ENCODE measurements at places on chromosomes 2 and 18. TPM values are rescaled to one million over a fixed set of nuclear protein-coding genes. Genes with fewer than 3 reads are reported as not detected.

DNA sequence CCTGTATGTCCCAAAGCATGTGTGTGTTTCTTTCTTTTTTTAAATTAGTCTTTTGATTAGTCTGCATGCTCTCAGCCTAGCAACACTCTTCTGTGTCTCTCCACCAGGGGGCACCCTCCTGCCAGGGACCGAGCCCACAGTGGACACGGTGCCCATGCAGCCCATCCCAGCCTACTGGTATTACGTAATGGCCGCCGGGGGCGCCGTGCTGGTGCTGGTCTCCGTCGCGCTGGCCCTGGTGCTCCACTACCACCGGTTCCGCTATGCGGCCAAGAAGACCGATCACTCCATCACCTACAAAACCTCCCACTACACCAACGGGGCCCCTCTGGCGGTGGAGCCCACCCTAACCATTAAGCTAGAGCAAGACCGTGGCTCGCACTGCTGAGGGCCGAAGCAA is 93.8 kb downstream of the NRP2 start:
- DNase-seq = no peak
- no peak overlapping the region for H3K4me3 ChIP-seq
- no peaks in the 10 kb centered on the region for H3K4me1 ChIP-seq
- H3K27ac ChIP-seq = no peak overlapping the region

GRCh38 chr2:142786918-142787702 is 90.4 kb upstream of the KYNU start:
- H3K27ac ChIP-seq = no peak overlapping the region
- no peak overlapping the region for H3K4me3 ChIP-seq
- no peaks in the 10 kb centered on the region for H3K4me1 ChIP-seq
- no peaks in the 10 kb centered on the region for H3K27me3 ChIP-seq
- no peak for DNase-seq

DNA sequence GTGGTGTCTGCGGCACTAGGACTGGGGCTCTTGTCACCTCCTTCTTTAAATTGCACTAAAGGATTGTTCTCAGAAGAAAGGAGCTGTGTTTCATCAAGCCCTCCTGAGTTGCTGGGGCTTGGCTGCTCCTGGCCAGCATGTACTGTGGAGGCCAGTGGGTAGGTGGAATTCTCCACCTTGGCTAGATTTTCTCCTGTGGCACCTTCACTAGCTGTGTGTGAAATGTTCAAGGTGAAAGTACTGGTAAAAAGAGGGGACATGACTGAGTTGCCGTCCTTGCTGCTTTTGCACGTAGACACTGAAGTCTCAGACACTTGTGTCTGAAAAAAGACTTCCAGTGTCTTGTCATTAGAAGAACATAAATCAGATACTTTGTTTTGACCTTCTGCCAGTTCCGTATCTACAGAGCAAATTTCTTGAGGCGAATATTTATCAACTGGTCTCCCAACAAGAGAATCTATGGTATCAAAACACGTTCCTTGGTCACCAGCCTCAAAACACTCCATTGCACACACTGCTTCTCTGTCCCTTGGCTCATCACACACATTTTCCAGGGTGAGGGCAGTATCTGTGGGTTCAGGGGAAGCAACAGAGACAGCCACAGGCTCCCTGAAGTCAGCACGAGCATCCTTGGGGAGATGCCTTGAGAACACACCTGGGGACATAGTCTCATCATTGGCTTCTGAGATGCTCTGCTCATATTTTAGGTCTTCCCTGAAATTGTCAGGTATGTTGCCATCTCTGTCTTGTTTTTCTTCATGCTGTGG is 91.4 kb downstream of the ALPK2 start:
- no peak overlapping the region for H3K27ac ChIP-seq
- peaks cover 4% of the 10 kb centered on the region for H3K4me1 ChIP-seq
- DNase-seq = no peak
- no peaks in the 10 kb centered on the region for H3K36me3 ChIP-seq
- H3K27me3 ChIP-seq = no peaks in the 10 kb centered on the region

DNA sequence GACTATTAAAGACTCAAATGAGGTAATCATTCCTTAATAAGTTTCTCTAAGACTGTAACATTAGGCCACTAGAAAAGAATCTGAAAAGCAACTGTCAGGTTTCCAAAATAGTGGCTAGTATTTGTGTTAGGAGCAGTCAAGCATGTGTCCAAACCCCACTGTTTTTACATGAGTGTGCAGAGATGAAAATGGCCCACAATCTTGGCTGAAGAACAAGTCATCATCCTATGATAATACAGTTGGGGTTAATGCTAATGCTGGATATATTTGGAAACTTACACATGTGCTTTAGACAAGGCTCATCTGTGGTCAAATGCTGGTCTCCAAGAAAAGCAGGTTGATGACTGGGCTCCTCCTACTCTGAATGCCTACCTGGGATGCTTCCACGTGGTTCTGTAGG is 73.6 kb downstream of the MAIP1 start:
- H3K36me3 ChIP-seq = no peaks in the 10 kb centered on the region
- H3K4me3 ChIP-seq = no peak overlapping the region
- no peak overlapping the region for H3K27ac ChIP-seq
- H3K4me1 ChIP-seq = no peaks in the 10 kb centered on the region
- no peaks in the 10 kb centered on the region for H3K27me3 ChIP-seq

DNA sequence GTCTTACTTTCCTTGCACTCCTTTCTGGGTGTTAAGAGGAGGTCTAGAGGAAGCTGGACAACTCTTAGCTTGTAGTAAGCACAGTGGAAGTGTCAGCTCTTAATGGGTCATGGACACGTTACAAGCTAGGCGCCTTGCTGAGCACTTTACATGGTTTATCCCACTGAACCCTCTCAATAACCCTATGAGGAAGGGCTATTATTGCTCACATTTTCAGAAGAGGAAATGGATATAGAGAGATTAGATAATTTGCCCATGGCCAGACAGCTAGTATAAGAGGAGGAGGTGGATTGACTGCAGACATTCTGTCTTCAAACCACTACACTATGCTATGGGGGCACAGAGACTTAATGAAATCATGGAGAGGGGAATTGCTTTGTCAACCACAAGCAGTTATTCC is 8.3 kb upstream of the IL1RN start:
- no peak overlapping the region for H3K4me3 ChIP-seq
- DNase-seq = no peak
- H3K4me1 ChIP-seq = no peaks in the 10 kb centered on the region
- H3K27ac ChIP-seq = no peak overlapping the region

GRCh38 chr2:70111752-70112591 is 24.7 kb downstream of the PCBP1 start:
- no peaks in the 10 kb centered on the region for H3K36me3 ChIP-seq
- DNase-seq = peak; percentile 78
- no peak overlapping the region for H3K27ac ChIP-seq
- H3K4me3 ChIP-seq = no peak overlapping the region

- DNase-seq = no peak
- no peak overlapping the region for H3K4me3 ChIP-seq
- no peaks in the 10 kb centered on the region for H3K36me3 ChIP-seq
- no peak overlapping the region for H3K27ac ChIP-seq
Measured at GRCh38 chr2:207897541-207898353, 127.6 kb downstream of the PLEKHM3 start.

GRCh38 chr2:202035089-202035940 is 1.7 kb downstream of the FZD7 start:
- H3K27ac ChIP-seq = peak overlapping the region; percentile 77
- peak overlapping the region; percentile 66 for H3K4me3 ChIP-seq
- DNase-seq = peak; percentile 83
- no peaks in the 10 kb centered on the region for H3K27me3 ChIP-seq
- peaks cover 12% of the 10 kb centered on the region for H3K4me1 ChIP-seq

DNA sequence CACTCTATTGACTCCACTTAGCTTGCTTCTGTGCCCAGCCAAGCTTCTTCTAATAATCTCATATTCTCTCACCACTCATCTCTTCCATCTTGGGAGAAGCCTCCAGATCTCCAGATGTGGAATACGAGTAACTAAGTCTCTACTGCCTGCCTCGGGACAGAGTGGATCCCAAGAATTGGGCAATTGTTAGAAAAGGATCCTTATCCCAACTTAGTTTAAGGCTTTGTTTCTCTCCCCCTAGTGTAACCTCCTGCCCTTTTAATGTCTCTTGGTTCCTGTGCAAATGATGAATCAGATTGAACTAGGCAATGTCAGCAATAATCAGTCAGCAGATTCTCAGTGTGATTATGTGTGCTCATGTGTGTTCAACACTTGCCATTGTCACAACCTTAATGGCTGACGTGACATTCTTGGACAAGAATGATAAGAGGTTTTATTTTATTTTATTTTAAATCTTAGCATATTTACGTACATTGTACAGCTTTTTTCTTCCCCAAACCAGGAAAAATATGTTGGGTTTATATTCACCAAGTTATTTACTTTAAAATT is 59.7 kb downstream of the MYO3B start:
- H3K4me3 ChIP-seq = no peak overlapping the region
- no peak for DNase-seq
- H3K27me3 ChIP-seq = peaks cover 3% of the 10 kb centered on the region
- no peak overlapping the region for H3K27ac ChIP-seq
- no peaks in the 10 kb centered on the region for H3K4me1 ChIP-seq

MBP gene
- polyA plus RNA-seq = 2.4 TPM

ANKRD62 gene
- polyA plus RNA-seq = not detected

MARCO gene
- polyA plus RNA-seq = not detected

TMSB10 gene
- polyA plus RNA-seq = 7,414 TPM
